Psoas muscle (tissue), 8 donors: ENCODE measurements at places on chromosomes 5 and 9. TPM values are rescaled to one million over a fixed set of nuclear protein-coding genes. Genes with fewer than 3 reads are reported as not detected.

The MAMDC4 gene
- 2.4 TPM for polyA plus RNA-seq

DNA sequence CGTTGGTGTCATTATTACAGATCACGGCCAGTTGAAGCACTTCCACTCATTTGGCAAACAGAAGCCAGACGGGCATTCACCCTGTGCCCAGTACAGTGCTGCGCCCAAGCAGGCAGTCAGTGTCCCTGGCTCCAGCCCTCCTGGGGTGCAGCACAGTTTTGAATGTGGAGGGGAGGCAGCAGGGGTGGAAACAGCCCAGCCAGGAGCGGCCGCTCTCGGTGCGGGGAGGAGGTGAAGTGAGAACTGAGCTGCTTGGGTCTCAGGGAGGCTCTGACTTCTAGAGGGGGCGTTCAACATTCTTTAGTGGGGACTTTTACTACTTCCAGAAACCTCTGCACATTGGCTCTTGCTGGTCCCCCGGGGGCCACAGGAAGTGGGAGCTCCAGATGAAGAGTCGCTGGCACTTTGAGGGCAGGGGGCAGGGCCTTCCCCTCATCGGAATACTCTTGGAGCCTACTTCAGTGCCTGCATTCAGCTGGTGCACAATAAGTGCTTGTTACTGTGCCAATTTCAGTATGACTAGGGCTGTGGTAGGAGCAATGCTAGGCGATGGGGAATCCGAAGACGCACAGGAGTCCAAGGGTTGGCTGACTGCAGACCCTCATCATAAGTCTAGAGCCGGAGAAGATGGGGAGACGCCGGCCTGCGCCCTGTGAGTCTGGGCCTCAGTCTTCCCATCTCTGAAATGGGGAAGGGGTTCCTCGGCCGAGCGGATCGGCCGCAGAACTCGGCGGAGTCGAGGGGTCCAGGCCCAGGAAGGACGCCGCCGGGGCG is 492 bp upstream of the NEK6 start:
- H3K4me3 ChIP-seq: peak overlapping the region; percentile 84
- H3K27me3 ChIP-seq: no peaks in the 10 kb centered on the region
- no peak overlapping the region for H3K27ac ChIP-seq

DNA sequence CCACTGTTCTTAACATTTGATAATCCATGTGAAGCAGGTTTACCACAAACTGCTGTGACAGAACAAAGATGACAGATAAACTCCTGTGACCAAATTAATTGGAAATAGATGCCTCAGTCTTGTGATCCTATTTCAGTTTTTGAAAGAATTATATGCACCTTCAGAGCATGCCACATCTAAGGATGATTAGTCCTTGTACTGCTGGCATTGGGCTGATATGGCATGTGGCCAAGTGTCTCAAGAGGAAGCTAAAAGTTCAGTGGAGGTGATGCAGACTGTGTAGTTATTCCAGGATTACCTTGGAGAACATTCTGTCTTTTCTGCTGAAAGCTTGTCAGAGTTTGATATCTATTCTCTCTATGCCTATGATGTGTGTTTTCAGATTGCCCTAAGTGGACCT is 314.4 kb upstream of the EFNA5 start:
- DNase-seq: peak; percentile 27
- H3K36me3 ChIP-seq: no peaks in the 10 kb centered on the region
- peaks cover 6% of the 10 kb centered on the region for H3K4me1 ChIP-seq
- no peak overlapping the region for H3K27ac ChIP-seq
- no peak overlapping the region for H3K4me3 ChIP-seq

DNA sequence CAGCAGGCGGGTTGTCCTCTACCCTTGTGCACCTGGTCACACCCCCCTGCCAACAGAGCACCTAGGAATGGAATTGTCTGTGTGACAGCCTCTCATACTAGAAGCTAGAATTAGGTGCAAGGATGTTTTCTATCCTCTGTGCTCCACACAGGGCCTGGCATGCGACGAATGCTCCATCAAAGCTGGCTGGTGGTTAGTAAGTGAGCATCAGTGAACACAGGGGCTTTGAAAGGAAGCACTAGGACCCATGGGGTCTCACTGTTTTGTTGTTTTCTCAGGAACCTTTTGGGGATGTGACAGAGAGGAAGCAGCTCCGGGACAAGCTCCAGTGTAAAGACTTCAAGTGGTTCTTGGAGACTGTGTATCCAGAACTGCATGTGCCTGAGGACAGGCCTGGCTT is 32.3 kb downstream of the GALNT12 start:
- no peak for DNase-seq
- no peak overlapping the region for H3K4me3 ChIP-seq
- H3K27ac ChIP-seq: no peak overlapping the region

The ZDHHC11B gene
- polyA plus RNA-seq: 0.55 TPM

DNA sequence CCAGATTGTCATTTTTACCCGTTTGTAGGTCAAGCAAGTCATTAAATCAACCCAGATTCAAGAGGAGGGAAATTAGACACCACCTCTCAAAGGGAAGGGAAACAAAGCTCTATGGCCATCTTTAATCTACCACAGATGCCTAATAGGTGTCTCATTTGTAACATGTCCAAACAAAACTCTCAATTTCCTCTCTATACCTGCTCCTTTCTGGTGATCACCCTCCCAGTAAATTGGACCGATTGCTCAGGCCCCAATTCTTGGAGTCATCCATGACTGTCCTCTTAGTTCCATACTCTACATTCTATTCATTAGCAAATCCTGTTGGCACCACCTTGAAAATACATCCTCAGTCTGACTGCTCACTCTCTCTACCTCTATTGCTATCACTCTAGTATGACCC is 22.1 kb upstream of the UGCG start:
- H3K4me1 ChIP-seq: no peaks in the 10 kb centered on the region
- no peak overlapping the region for H3K4me3 ChIP-seq
- DNase-seq: no peak

DNA sequence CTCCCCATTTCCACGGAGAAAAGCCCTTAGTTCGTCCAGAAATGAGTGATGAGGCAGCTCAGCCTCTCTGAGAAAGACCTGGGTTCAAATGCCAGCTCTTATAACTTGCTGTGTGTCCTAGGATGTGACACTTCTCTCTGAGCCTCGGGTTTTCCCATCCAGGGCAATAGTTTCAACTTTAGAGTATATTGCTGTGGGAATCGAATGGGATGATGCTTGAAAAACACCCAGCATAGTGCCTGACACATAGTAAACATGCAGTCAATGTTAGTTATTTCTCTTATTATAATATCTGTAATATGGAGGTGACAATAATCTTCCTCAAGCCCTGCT is 430 bp upstream of the MAPKAP1 start:
- no peaks in the 10 kb centered on the region for H3K27me3 ChIP-seq
- no peaks in the 10 kb centered on the region for H3K36me3 ChIP-seq
- peak overlapping the region; percentile 93 for H3K4me3 ChIP-seq
- H3K4me1 ChIP-seq: peaks cover 21% of the 10 kb centered on the region

- no peaks in the 10 kb centered on the region for H3K36me3 ChIP-seq
- no peak overlapping the region for H3K4me3 ChIP-seq
- no peak overlapping the region for H3K27ac ChIP-seq
- no peaks in the 10 kb centered on the region for H3K4me1 ChIP-seq
These were observed 271.0 kb downstream of the FSTL4 start for GRCh38 chr5:133341296-133341695.

DNA sequence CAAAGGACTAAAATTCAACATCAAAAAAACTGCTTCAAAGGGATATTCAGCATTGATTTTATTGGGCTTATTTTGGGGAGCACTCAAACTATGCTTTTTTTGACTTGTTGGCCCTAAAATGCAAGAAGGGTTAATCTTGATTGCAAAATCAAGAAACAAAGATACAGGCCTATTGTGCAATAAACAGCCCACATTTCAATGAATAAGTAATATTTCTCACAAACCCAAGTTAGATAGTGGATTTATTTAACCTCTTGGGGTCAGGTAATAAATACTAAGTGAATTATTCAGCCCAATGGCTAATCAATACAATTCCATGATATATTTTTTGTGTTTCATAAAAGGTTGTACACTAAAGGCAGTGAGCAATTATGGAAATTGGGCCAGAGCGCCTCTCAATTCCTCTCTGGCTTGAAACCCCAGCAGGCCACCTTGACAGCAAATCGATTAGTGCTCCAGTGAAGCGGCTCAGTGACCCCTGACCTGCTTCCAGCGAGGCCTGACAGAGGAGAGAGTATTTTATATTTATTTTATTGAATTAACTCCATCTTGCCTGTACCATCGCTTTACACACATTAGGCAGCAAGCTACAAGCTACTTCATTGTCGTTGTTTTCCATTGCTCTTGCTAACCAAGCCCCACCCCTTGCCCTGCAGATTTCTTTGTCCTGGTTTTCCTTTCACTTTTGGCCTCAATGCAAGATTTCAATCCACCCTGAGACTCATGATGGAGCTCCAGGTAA is 65.5 kb downstream of the EBF1 start:
- peak overlapping the region; percentile 32 for H3K4me3 ChIP-seq
- H3K4me1 ChIP-seq: peaks cover 4% of the 10 kb centered on the region
- no peak for DNase-seq
- no peaks in the 10 kb centered on the region for H3K36me3 ChIP-seq

GRCh38 chr5:11851416-11851815 is 52.8 kb downstream of the CTNND2 start:
- DNase-seq: no peak
- H3K4me3 ChIP-seq: no peak overlapping the region
- H3K27me3 ChIP-seq: no peaks in the 10 kb centered on the region
- no peaks in the 10 kb centered on the region for H3K4me1 ChIP-seq
- H3K27ac ChIP-seq: no peak overlapping the region

- no peaks in the 10 kb centered on the region for H3K36me3 ChIP-seq
- H3K27me3 ChIP-seq: peaks cover 5% of the 10 kb centered on the region
- no peak for DNase-seq
- peak overlapping the region; percentile 65 for H3K4me3 ChIP-seq
These were observed 1.8 kb downstream of the ELAVL2 start for GRCh38 chr9:23823986-23824829.

The ISOC1 gene
- 10.3 TPM for polyA plus RNA-seq

The AKNA gene
- 1.9 TPM for polyA plus RNA-seq

The PDE6A gene
- 0.10 TPM for polyA plus RNA-seq

GRCh38 chr9:135262248-135262647 is 174.8 kb downstream of the OLFM1 start:
- H3K36me3 ChIP-seq: no peaks in the 10 kb centered on the region
- no peaks in the 10 kb centered on the region for H3K4me1 ChIP-seq
- no peaks in the 10 kb centered on the region for H3K27me3 ChIP-seq
- no peak overlapping the region for H3K4me3 ChIP-seq

DNA sequence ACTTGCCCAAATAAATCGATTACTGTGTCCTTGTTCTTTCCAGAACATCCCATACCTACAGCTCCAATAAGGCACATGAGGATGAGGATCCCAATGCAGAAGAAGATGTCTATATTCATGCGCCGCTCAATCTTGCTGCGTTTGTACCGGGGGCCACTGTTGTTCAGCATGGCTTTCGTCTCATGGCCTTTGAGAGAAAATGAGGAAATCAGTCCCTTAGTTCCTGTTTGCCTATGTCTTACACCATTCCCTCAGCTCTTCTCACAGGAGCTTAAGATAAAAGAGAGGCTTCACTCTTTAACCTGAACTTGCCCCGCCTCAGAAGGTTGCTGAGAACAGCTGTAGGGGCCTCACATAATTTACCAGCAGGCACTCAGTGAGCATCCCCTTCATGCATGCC is 211.6 kb downstream of the ATP10B start:
- H3K4me1 ChIP-seq: no peaks in the 10 kb centered on the region
- no peaks in the 10 kb centered on the region for H3K27me3 ChIP-seq
- H3K36me3 ChIP-seq: no peaks in the 10 kb centered on the region
- DNase-seq: no peak
- H3K27ac ChIP-seq: no peak overlapping the region
- H3K4me3 ChIP-seq: no peak overlapping the region

DNA sequence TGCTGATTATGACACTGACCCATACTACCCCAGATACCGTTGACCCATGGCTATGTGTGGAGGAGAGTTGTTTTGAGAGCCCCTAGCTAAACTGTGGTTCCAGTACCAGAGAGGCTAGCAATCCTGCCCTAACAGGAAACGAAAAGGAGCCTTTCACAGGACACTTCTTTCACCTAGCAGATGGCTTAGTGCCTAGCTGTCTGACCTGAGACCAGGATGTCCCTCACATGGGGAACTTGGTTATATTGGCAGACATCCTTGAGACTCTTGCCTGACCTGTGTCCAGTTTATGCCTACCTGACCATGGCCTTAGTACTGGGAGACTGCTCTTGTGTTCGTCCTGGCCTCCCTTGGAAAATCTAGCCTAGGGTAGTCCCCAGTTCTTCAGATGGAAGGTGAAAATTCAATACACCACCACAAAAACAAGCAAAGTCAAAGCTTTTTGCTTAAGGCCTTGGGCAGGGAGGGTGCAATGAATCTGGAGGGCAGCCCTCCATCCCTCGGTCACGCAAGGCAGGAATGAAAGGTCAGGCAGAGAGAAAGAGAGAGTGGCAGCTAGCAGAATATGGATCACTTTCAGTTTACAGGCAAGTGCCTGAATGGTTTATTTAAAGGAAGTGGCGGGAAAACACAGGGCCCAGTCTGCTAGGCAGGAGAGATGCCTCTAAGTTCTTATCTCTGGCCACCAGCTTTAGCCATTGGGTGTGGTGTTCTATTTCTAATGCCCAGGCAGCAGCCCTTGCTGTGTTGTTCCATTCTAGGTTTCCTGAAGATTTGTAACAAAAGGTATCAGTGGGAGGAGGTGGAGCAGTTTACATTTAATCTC is 16.4 kb upstream of the ZNF474 start:
- H3K27ac ChIP-seq: no peak overlapping the region
- no peak for DNase-seq
- H3K27me3 ChIP-seq: no peaks in the 10 kb centered on the region
- no peaks in the 10 kb centered on the region for H3K4me1 ChIP-seq
- no peak overlapping the region for H3K4me3 ChIP-seq

The DIPK1B gene
- 3.5 TPM for polyA plus RNA-seq
